Kidney capillary endothelial cell (primary cell): ENCODE measurements at places on chromosomes 16 and 17.
A peak's percentile ranks its signal among the peaks of the same experiment; 100 is the strongest.

- DNase-seq, result no peak
Measured at GRCh38 chr16:70512456-70512855, 10.9 kb downstream of the COG4 start.

DNA sequence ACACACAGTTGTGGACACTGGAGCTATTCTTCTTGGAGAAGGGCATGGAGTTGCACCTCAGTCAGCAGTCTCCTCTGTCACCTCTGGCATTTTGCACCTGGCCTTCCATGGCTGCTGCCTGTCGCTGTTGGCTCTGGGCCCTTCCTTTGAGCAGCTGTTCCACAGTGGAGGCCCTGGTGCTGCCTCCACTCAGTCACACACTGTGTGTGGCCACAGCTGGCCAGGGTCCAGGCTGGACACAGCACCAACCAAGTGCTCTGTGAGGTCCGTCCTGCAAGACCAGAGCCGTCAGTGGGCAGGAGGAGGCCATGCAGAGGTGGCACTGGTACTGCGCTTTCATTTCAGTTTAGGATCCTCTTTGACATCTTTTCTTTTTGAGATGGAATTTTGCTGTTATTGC lies 21.6 kb upstream of the MED9 start:
- DNase-seq, result no peak

GRCh38 chr17:34581446-34582184 lies 2.2 kb downstream of the TMEM132E start:
- peak; percentile 2 for DNase-seq

DNA sequence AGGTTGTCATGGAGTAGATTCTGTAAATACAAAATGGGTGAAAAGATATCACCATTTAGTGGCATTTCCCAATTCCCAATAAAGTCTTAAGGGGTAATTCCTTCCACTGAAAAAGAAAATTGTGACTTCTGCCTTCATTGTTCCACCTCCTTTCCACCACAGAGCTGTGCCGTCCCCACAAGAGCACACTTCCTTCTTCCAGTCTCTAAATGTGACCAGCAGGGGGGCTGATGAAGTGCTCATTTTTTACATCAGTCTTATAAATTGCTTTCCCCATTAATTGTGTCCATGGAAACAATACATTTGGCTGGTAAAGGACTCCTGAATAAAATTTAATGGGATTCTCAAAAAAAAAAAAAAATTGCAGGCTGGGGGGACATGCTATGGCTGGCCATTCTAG lies 260.8 kb upstream of the PSMD7 start:
- DNase-seq, result no peak

DNA sequence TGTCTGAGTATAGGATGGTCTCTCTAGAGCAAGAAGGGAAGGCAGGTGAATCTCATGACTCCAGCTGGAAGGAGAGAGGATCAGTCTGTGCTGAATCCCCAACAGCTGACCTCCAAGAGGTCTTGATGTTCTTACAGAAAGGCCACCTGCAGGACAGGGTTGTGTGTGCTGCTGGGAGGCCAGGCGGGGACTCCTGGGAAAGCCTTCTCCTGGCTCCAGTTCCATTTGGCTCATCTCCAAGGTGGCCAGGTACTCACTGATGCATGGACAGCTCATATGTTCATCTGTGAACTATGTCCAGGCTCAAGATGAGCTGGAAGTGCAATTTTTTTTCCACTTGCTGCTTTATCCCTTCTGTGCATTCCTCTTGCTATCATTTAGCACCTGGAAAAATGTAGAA lies 730.2 kb upstream of the RBFOX1 start:
- no peak for DNase-seq

DNA sequence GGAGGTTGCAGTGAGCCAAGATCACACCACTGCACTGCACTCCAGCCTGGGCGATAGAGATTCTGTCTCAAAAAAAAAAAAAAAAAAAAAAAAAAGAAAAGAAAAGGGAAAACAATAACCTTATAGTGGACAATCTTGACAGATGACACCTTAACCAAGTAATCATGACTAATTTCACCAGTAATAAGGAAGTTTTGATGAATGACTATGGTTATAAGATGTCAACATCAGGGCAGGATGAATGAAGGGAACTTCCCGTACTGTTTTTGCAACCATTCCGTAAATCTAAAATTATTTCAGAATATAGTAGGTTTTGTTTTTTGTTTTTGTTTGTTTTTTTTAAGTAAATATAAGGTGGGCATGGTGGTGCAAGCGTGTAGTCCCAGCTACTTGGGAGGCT lies 23.0 kb downstream of the GSPT1 start:
- DNase-seq, result no peak

DNA sequence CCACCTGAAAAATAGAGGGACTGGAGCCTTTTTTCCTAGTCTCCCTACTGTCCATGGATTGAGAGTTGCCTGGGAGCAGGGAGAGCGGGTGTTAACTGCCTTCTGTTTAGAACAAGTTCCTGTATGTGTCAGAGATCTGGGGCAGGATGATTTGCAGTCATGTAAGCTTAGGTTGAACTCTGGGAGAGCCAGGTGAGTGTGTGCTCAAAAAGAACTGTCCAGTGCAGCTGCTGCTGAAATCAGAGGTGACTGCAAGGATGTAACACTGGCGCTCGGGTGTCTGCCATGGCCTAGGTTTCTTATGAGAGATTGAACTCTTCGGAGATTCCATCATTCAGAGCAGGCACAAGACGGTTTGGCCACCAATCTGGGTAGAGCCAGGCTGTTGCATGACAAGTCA lies 432.5 kb downstream of the CDH13 start:
- no peak for DNase-seq

- no peak for DNase-seq
Measured at GRCh38 chr16:85029981-85030401, 2.4 kb downstream of the KIAA0513 start.

GRCh38 chr16:29668267-29668666 lies 5.2 kb downstream of the SPN start:
- no peak for DNase-seq

- no peak for DNase-seq
Measured at GRCh38 chr17:33786478-33786877, 468.6 kb upstream of the CCL2 start.

- no peak for DNase-seq
Measured at GRCh38 chr16:30566531-30566930, 5.0 kb downstream of the ZNF688 start.

GRCh38 chr17:70053241-70054234 lies 21.5 kb upstream of the KCNJ16 start:
- no peak for DNase-seq

- no peak for DNase-seq
Measured at GRCh38 chr17:74773871-74774286, 2.3 kb downstream of the NAT9 start.

DNA sequence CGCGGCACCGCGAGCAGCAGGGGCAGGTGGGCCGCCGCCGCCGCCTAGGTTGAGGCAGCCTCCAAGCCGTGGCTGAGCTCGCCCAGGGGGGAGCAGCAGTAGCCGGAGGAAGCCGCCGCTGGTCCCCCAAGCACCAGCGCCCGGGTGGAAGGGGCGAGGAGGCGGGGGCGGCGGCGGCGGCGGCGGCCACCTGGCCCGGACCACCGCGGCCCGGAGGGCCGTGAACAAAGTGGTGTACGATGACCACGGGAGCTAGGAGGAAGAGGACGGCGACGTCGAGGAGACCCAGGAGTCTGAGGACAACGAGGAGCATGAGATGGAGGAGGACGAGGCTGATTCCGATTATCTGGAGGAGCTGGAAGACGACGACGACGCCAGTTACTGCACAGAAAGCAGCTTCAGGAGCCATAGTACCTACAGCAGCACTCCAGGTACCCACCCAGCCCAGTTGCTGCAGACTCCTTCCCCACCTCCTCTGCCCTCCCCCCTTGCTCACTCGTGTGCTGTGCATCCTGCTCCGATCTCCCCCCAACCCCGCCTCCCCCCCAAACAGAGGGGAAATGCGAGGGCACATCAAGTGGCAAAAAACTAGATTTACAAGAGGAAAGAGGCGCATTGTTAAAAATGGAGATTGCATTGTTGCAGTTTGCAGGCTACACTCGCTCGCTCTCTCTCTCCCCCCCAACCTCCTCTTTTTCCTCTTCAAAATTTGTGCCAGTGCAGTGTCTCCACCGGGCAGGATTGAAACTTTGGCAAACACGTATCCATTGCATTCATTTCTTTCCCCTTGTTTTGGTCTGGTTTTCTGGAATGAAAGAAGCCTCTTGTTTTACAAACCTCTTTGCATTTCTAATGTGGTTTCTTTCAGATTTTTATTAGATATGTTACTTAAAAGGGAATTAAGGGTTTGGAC lies 41.8 kb upstream of the AMZ2 start:
- DNase-seq, result peak; percentile 18

- no peak for DNase-seq
Measured at GRCh38 chr17:51643702-51644490, 383.6 kb downstream of the UTP18 start.

GRCh38 chr17:9467518-9467917 lies 108.1 kb downstream of the STX8 start:
- no peak for DNase-seq

GRCh38 chr17:30232824-30233427 lies 2.6 kb downstream of the SLC6A4 start:
- no peak for DNase-seq

- DNase-seq, result no peak
Measured at GRCh38 chr17:32684087-32684958, 192.6 kb downstream of the MYO1D start.

- DNase-seq, result no peak
Measured at GRCh38 chr17:1980665-1981250, 44.4 kb downstream of the RTN4RL1 start.

DNA sequence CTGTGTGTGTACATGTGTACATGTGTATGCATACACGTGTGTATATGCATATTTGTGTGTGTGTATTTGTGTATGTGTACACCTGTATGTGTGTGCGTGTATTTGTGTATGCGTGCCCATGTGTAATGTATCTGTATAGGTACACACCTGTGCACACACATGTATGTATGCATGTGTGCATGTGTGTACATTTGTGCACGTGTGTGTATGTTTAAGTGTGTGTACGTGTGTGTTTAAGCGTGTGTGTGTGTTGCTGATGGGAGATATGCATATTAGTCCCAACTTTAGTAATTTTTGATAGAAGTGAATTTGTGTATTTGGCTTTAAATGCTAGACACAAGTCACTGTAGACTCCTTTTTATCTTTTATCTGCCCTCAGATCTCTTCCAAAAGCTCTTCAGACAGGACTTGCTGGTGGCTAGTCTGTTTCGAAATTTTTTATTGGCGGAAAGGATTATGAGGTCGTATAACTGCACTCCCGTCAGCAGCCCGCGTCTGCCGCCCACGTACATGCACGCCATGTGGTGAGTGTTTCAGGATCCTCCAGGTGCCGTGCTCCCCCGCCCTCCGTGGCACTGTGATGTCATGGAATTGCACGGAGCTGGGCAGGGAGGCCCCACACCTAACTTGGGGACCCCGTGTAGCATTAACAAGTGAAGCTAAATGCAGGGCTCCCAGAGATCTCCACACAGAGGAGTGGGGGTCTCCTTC lies 168.8 kb upstream of the CHMP6 start:
- no peak for DNase-seq

DNA sequence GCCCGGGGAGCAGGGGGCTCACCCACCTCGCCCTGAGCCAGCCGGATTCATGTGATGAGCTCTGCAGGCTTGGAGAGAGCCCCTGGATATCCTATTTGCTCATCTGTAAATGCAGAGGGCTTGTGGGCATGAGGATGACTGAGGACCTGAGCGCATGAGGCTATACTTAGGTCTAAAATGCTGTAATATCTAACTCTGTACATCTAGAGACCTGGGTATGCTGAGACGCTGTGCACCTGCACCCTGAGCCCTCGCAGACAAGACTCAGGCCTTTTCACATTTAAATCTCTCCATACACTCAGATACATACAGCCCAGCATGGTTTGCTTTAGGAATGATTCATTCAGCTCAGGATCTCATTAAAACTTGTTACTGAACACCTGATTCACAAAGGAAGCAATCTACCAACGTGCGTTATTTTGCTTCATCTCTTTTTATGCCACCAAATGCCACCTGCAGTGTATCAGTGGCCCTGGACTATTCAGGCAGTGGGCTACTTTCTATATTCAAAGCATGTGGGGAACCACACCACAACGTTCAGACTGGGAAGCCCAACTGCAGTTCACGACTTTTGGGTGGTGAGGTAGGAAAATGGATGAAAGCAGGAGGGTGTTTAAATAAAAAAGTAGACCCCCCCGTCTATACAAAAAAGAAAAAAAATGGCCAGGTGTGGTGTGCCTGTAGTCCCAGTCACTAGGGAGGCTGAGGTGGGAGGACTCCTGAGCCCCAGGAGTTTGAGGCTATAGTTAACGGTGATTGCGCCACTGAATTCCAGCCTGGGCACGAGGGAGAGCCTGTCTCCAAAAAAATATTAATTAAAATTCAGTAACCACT lies 12.0 kb downstream of the USP7 start:
- no peak for DNase-seq

DNA sequence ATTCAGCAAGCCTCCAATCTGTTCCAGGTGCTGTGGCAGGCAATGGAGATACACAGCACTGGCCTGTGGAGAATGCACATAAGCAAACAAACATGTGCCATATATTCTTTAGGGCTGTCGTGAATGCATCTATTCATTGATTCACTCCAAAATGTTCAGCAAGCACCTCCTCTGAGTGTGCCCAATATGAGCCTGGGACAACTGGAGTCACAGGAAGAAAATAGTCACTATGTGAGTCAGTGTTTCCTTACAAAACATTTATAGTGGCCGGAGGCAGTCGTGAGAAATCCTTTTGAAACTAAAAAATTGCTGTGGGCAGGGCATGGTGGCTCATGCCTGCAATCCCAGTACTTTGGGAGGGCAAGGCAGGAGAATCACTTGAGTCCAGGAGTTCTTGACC lies 310.1 kb downstream of the CA10 start:
- peak; percentile 9 for DNase-seq

DNA sequence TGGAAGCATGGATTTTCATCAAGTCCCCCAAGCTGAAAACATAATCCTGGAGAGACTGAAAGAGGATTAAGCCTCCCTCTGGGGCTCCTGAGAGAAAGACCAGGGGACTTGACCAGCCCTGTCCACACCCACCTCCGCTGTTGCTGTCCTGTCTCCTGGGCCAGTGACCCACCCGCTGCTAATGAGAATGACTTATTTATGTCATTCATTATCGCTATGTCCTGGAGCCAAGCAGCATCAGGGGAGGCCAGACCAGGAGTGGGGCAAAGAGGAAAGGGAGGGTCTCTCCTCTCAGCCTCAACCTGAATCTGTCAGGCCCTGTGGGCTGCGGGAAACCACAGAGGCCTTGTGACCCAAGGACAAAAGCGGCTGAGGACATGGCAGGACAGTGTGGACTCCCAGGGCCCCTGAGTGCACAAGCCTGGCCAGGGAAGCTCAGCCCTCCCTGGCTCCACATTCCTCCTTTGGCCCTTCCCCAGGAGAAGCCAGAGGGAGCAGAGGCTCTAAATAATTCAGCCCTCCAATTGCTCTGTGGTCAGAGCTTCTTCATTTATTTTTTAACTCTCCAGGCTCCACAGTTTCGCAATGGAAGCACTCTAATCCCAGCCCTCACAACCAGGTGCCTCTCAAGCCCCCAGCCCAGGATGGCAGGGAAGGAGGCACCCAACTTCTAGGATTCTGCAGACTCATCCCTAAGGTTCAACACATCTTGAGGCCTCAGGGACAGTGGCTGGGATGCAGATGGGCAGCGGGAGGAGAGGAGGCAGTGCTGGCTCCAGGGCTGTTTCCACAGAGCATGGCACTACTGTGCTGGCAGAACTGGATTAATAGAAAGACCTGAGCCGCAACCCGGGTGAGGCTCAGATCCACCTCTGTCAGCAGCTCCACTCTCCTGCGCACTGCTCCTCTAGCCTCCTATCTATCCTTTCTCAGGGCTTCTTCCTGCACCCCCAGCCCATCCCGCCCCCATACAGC lies 19.1 kb downstream of the CUEDC1 start:
- no peak for DNase-seq
